ENCODE measurements at places on chromosomes 11 and 22. TPM values are rescaled to one million over a fixed set of nuclear protein-coding genes. Genes with fewer than 3 reads are reported as not detected.

The SLC15A3 gene
- total RNA-seq, result 9.1 TPM

The KRTAP5-11 gene
- not detected for total RNA-seq

The SCN3B gene
- total RNA-seq, result 0.13 TPM

The UPK3A gene
- total RNA-seq, result not detected

The NRXN2 gene
- 30.3 TPM for total RNA-seq

The EFEMP2 gene
- 78.6 TPM for total RNA-seq

The HEPN1 gene
- total RNA-seq, result not detected

The PTDSS2 gene
- 32.0 TPM for total RNA-seq

The PATZ1 gene
- 9.3 TPM for total RNA-seq

The SLC43A3 gene
- total RNA-seq, result 16.4 TPM

The MS4A6A gene
- total RNA-seq, result not detected

The PLEKHA7 gene
- 0.31 TPM for total RNA-seq

The PTPRCAP gene
- total RNA-seq, result 0.26 TPM

The NCF4 gene
- total RNA-seq, result not detected

The LBHD1 gene
- 2.8 TPM for total RNA-seq

The MUC15 gene
- not detected for total RNA-seq

The ROBO4 gene
- total RNA-seq, result 1.9 TPM

The SLC25A17 gene
- 12.4 TPM for total RNA-seq

The TEAD1 gene
- 54.4 TPM for total RNA-seq

The RFPL1 gene
- not detected for total RNA-seq

The MAP6 gene
- 5.7 TPM for total RNA-seq

The ANO1 gene
- 16.4 TPM for total RNA-seq

The GNAZ gene
- total RNA-seq, result 1.8 TPM

The TMEM45B gene
- 0.13 TPM for total RNA-seq

The OR52E8 gene
- total RNA-seq, result not detected

The MUC5AC gene
- under 0.01 TPM for total RNA-seq

The PRR33 gene
- total RNA-seq, result not detected

The GNB1L gene
- 6.1 TPM for total RNA-seq

The DDTL gene
- total RNA-seq, result 0.92 TPM

The A4GALT gene
- 33.6 TPM for total RNA-seq

The ACTN3 gene
- total RNA-seq, result not detected

The OMP gene
- 0.50 TPM for total RNA-seq

The DEUP1 gene
- not detected for total RNA-seq

The SLC6A5 gene
- not detected for total RNA-seq

The OR4A16 gene
- not detected for total RNA-seq

The MMP7 gene
- not detected for total RNA-seq

The NLRP10 gene
- 0.75 TPM for total RNA-seq

The C22orf23 gene
- total RNA-seq, result 0.40 TPM

The DDI1 gene
- total RNA-seq, result not detected

The FLRT1 gene
- total RNA-seq, result under 0.01 TPM

The TMPRSS6 gene
- not detected for total RNA-seq

The GAB4 gene
- total RNA-seq, result not detected

The INS gene
- total RNA-seq, result not detected
